PC-3 (cell line): ENCODE measurements at places on chromosomes 12 and 14. TPM values are rescaled to one million over a fixed set of nuclear protein-coding genes. Genes with fewer than 3 reads are reported as not detected.

DNA sequence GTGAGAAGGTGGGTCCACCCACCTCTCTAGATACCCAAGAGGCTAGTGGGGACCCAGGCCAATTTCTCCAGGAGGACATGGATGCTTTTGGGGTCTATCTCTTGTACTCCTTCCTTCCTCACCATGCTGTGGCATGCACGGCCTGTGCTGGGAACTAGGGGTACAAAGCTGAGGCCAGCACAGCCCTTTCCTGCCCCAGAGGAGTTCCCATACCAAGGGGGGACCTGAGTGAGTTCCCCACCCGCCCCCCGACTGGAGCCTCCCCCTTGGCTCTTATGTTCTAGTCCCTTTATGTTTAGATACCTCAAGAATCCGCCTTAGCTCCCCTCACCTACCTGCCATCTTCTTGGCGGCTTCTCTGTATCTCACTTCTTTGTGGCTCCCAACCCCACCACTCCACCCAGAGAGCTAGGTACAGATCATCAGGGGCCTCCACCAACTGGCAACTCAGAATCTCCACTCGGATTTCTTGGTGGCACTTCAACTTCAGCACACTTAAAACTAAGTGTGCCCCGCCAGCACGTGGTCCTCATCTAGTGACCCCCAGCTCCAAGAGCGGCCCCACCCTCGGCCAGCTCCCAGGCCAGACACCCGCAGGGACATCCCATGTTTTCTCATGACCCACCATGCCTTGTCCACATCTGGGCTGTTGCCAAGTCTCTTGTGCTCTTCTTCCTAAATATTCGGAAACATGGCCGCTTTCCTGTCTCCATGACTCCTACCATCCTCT, 115.2 kb upstream of the RTL1 start:
- DNase-seq = no peak

DNA sequence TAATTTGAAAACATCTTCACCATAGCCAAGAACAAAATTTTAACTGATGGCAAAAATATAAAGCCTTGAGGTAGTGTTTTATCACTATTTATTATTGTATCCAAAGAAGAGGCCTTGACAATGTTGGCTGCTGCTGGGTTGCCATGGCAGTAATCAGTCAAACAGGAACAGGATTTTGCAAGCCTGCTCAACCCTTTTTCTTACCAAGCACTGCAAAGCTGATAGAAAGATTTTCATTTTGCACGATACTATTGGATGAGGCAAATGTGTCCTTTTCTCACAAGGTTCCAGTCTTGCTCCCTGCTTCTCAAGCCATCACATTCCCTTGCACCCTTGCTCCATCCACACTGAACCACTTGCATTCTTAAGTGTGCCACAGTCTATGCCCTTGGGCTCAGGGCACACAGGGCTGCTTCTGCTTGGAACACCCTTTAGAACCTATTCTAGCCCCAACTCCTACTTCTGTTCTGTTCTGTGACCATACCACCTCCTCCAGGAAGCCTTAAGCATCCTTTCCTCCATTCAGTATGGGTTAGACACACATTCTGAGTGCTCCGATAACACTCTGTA, 76.5 kb upstream of the AMIGO2 start:
- DNase-seq = no peak

DNA sequence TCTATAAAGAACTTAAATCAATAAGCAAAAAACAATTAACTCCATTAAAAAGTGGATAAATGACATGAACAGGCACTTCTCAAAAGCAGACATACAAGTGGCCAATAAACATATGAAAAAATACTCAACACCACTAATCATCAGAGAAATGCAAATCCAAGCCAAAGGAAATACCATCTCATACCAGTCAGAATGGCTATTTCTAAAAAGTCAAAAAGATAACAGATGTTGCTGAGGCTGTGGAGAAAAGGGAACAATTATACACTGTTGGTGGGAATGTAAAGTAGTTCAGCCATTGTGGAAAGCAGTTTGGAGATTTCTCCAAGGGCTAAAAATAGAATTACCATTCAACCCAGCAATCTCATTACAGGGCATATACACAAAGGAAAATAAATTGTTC, 234.5 kb upstream of the PLXNC1 start:
- no peak for DNase-seq

DNA sequence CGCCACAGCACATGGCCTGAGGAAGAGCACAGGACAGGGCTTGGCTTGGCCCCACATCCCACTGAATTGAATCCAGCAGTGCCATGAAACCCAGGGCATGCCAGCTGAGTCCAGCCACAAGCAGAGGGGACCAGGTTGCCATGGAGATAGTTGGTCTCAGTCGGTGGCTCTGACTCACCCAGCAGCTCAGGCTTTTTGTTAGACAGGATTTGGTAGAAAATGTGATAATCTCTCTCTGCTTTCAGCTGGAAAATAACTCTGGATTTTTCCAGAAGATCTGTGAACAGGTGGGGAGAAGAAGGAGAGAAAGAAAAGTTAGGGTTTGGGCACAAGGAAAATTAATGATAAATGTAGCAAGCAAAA, 4.8 kb downstream of the MYH7 start:
- DNase-seq = no peak

DNA sequence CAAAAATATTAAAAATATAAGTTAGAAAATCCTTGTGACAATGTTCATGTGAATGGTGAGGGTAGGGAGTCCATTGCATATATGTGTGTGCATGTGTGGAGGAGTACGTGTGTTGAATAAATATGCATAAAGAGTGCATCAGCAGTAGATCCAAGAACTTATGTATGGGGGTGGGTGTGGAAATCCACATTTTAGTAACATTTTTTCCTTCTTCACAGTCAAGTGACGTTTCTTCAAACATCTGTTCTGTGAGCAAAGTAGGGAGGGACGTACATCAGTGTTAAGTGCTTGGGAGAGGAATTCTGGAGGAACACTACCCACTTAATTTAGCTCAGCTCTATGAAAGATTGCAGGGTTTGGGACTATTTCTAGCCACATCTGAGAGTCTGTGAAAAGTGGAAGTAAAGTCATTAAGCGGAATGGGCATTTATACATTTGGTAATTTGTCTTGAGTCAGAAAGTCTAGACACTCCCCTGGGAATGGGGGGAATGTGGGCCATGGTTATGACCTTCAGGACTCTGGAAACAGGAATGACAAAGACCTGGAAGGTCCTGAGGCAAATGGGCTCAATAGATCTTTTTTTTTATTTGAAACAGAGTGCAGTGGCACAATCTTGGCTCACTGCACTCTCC, 156.4 kb upstream of the PLXNC1 start:
- DNase-seq = no peak

DNA sequence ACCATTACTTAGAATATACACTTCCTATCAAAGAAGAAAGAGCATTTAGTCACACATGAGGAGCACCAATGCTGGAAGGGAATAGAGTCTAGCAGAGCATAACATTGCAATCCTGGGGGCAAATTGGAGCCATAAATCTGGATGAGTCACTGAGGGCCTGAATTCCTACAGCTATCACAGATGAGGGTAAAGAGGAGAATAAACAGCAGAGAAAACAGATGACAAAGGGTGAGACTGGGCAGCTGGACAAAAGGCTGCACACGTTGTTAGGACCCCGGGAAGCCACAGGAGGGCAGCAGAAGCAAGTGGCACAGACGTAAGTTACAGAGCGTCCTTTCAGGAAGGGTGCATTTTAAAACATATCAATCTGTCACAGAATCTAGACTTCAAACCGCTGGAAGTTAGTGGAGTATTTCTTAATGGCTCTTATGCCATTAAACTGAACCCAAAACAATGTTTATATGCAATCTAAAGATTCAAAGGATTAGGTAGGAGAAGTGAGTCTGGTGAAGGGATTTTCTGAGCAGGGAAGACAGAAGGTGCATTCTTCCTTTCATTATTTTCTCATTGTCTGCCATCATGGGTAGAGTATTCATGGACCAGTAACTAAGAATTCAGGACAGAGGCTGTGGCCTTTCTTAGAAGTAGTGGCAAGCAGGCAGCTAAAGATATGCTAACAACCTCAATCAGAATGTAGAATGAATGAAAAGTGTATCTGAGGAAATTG, 159.8 kb upstream of the DAAM1 start:
- peak; percentile 100 for DNase-seq

TSPAN8 gene
- 1.3 TPM in 1 of 2 replicates, not detected in the other for total RNA-seq

MYF6 gene
- total RNA-seq = not detected in 2 replicates

MGP gene
- total RNA-seq = 0.22 and 2.1 TPM in 2 replicates

DNA sequence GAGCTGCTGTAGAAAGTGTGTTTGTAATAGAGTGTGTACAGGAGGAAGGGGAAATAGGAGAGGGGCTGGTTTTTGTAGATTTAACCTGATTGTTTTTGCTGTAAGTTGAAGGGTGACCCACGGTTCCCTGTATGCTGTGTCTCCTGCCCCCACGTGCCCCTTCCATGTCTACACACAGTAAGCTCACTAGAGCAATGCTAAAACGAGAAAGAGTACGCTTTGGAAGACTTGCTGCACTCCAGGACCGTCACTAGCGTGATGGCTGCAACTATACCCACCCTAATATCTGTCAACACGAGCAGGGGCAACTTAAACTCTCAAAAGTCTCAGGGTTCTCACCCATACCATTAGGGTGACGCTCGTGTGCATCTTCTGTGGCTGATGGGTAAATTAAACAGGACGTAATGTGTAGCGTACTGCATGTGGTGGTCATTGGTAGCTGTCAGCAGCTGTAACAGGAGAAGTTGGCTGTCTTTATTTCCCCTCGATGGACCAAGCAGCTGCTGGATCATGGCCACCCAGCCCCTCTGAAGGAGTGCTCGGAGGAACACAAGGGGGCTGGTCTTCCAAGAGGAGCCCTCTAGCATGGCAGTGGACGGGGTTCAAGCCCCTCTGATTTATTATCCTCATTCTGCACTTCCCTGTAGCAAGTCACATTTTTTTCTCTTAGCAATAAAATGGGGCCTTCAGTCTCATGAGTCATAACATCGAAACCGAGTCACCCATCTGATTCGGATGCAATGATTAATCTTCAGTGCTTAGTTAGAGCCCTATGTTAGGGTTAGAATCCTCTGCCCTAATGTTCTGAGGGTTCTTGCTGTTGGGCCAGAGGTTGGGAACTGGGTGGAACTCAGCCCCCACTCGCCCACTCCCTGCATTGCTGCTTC, 14.0 kb downstream of the CCND2 start:
- peak; percentile 13 for DNase-seq

- no peak for DNase-seq
Measured at GRCh38 chr12:99981639-99982190, 3.0 kb downstream of the ANKS1B start.

TNS2 gene
- 13.1 and 30.3 TPM in 2 replicates for total RNA-seq

DNA sequence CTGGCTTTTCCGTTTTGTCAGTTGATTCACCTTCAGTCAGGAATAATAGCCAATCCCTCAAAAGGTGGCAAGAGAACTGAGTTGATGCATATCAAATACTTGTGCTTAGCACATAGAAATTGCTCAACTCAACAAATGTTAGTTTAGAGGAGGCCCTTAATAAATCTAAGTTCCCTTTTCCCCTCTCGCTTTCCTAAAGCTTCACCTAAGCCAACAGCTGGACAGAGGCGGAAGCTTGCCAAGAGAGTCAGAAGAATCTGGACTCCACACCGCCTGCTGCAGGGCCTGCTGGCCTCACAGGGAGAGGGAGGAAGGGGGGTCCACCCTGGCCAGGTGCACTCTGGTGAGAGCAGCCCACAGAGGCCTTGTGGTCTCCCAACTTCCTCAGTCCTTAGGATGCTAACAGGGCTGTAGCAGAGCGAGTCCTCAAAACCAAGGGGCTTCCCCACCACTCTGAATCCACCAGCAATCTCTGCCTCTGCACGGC, 213.1 kb downstream of the CHST11 start:
- no peak for DNase-seq

DNA sequence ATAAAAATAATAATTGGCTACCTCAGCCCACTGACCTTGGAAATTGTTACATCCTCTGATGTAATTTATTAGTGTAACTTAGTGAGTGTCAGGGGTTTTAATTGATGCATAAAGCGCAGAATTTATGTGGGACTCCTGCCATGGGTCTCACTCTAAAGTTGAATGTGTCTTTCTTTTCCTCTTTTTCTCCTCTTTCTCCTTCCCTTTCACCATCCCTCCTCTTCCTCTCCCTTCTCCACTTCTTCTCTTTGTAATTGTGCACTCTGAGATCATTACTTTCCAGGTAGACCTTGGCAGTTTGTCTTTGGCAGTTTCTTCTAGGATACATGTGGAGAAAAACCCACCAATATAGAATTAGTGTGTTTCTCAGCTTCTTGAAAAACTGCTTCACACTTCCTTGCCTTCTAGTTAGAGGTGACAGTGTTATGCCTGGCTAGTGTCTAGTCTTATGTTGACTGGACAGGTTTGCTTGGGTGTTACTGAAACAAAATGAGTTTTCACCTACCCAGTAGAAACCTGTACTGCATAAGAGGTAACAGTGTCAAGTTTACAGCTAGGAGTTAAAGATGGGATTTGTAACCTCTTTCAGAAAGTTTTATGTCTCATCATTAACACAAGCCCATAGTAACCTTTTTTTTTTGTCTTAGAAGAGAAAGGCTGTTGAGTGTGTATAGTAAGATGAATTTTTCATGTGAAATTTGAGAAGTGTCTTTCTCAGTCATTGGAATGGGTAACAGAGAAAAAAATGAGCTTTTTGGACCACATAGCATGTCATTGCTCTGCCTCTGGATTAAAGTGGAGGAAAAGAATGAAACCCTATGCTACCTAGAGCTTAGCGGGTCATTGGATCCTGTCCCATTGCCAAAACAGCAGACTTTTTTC, 18.6 kb downstream of the PELI2 start:
- DNase-seq = no peak

DNA sequence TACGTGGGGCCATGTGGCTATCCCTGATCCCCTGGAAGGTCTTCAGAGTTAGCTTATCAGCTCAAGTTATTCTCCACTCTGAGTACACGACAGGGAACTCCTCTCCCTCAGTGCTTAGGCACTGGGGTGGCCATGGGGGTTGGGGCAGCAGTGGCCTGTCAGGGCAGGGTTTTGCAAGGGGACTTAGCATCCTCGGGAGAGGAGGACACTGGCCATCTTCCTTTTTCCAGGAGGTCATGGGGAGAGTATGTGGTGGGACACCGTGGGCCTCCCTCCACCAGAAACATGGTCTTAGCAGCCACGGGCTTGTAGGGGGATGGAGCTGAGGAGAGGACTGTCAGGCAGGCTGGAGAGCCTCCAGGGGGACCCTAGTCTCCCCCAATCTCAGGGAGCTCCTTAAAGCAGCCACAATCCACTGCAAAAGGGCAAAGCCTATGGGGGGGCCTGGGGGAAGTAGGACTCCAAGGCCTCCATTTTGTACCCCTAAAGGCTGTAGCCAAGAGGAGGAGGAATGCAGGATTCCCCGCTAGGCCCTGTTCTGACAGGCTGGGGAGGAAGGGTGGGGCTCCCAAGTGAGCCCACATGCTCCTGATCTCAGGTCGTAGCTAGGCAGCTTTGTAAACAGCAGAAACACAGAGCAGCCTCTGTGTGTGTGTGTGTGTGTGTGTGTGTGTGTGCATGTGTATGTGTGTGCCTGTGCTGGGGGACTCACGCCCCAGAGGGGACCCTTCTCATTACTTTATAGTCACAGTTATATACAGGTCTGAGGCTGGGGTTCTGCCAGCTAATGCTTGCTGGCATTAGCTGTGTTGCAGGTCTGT, 36.6 kb downstream of the KRT80 start:
- peak; percentile 52 for DNase-seq

RTL1 gene
- not detected in 2 replicates for total RNA-seq
